ENCODE measurements at places on chromosomes 7 and 10.

GRCh38 chr7:104123786-104124185, 84.0 kb downstream of the ORC5 start:
- H3K27me3 ChIP-seq = no peaks in the 10 kb centered on the region
- H3K36me3 ChIP-seq = no peaks in the 10 kb centered on the region
- no peak for DNase-seq

DNA sequence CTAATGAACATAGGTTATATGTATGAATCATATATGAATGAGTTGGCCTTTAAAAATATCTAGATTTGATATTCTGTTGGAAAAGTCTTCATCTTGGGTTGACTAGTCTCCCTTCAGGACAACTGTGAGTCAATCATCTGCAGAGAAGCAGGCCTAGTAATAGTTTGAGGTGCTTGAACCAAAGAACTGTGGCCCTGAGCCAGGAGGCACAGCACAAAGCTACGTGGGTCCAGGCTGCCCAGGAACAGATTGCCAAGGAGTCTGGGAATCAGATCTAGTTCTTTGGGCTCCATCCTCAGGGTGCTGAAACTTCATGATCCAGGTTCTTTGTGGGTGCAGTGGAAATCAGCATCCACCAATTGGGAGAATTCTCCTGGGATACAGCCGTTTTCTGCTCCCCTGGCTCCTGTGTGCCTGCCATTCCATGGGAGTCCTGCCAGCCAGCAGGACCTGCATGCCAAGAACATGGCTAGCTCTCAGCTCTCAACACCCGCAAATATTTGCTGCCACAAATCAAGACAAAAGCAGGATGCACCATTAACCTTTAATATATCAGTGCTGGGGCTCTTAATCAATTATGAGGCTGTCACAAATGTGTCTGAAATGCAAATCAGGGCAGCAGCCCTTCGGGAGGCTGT, 709.0 kb downstream of the GRID1 start:
- H3K27ac ChIP-seq = no peak overlapping the region
- H3K4me1 ChIP-seq = peaks cover 4% of the 10 kb centered on the region
- DNase-seq = no peak
- H3K27me3 ChIP-seq = no peaks in the 10 kb centered on the region
- no peak overlapping the region for H3K4me3 ChIP-seq

- H3K4me3 ChIP-seq = no peak overlapping the region
- no peaks in the 10 kb centered on the region for H3K4me1 ChIP-seq
- DNase-seq = no peak
- no peaks in the 10 kb centered on the region for H3K27me3 ChIP-seq
Measured at GRCh38 chr10:99629625-99629978, 9.4 kb upstream of the SLC25A28 start.

- no peaks in the 10 kb centered on the region for H3K36me3 ChIP-seq
- no peak overlapping the region for H3K4me3 ChIP-seq
- no peak for DNase-seq
- peaks cover 4% of the 10 kb centered on the region for H3K4me1 ChIP-seq
Measured at GRCh38 chr10:122021379-122021778, 32.4 kb downstream of the TACC2 start.

GRCh38 chr10:73920089-73920488, 9.2 kb downstream of the PLAU start:
- H3K27me3 ChIP-seq = no peaks in the 10 kb centered on the region
- no peak for DNase-seq
- H3K27ac ChIP-seq = no peak overlapping the region
- H3K4me3 ChIP-seq = no peak overlapping the region

GRCh38 chr10:99562631-99563030, 29.9 kb downstream of the NKX2-3 start:
- no peak for DNase-seq
- no peaks in the 10 kb centered on the region for H3K36me3 ChIP-seq
- no peaks in the 10 kb centered on the region for H3K4me1 ChIP-seq
- H3K27ac ChIP-seq = no peak overlapping the region
- no peaks in the 10 kb centered on the region for H3K27me3 ChIP-seq

DNA sequence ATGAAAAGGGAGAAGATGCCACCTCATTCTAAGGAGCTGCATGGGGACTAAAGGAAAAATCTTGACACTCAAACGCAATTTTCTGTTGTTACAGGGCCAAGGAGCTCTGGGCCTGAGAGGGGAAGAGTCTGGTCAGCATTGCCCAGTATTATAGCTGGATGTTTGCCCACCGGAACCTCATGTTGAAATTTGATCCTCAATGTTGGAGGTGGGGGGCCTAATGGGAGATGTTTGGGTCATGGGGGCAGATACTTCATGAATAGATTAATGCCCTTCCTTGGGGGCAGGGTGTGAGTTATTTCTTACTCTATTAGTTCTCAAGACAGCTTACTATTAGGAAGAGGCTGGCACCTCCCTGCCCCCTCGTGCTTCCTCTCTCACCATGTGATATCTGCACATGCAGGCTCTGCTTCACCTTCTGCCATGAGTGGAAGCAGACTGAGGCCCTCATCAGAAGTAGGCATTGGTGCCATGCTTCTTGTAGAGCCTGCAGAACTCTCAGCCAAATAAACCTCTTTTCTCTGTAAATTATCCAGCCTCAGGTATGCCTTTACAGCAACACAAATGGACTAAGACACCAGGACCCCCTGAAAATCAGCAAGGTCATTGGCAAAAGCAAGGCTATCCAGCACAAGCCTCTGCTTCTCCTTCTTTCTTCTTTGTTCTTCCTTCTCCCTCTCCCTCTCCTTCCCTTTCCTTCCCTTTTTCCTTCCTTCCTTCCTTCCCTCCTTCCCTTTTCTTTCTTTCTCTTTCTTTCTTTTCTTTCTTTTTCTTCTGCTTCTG, 15.1 kb downstream of the GCK start:
- peaks cover 16% of the 10 kb centered on the region for H3K36me3 ChIP-seq
- no peak for DNase-seq
- H3K27me3 ChIP-seq = peaks cover 6% of the 10 kb centered on the region
- peaks cover 14% of the 10 kb centered on the region for H3K4me1 ChIP-seq
- peak overlapping the region; percentile 36 for H3K4me3 ChIP-seq
- no peak overlapping the region for H3K27ac ChIP-seq

- DNase-seq = no peak
- peaks cover 4% of the 10 kb centered on the region for H3K36me3 ChIP-seq
- H3K27ac ChIP-seq = no peak overlapping the region
- H3K27me3 ChIP-seq = no peaks in the 10 kb centered on the region
- no peaks in the 10 kb centered on the region for H3K4me1 ChIP-seq
- H3K4me3 ChIP-seq = no peak overlapping the region
Measured at GRCh38 chr10:117186832-117187615, 10.3 kb upstream of the KCNK18 start.

- H3K36me3 ChIP-seq = no peaks in the 10 kb centered on the region
- peak overlapping the region; percentile 10 for H3K27ac ChIP-seq
- DNase-seq = no peak
- H3K4me3 ChIP-seq = no peak overlapping the region
- H3K4me1 ChIP-seq = peaks cover 5% of the 10 kb centered on the region
- peaks cover 1% of the 10 kb centered on the region for H3K27me3 ChIP-seq
Measured at GRCh38 chr10:4303045-4303444, 518.0 kb upstream of the KLF6 start.

DNA sequence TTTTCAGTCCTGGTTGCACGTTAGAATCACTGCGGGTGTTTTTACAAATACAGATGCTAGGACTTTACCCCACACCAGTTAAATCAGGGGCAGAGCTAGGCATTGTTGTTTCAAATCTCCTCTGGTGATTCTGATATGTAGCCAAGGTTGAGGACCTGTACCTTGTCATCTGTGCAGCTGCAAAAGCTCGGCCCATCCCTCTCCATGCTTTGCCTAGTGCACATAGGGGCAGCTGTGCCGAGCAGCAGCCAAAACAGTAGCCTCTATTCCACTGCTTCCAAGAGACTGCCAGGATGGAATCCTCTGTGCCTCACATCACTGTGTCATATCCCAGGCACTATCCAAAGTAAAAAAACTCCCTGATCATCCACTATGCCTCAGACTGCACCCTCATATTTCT, 181.3 kb downstream of the CDK14 start:
- DNase-seq = no peak
- H3K4me3 ChIP-seq = no peak overlapping the region
- H3K36me3 ChIP-seq = no peaks in the 10 kb centered on the region
- H3K4me1 ChIP-seq = peaks cover 2% of the 10 kb centered on the region

- H3K4me3 ChIP-seq = no peak overlapping the region
- no peak for DNase-seq
- H3K4me1 ChIP-seq = peaks cover 2% of the 10 kb centered on the region
- no peak overlapping the region for H3K27ac ChIP-seq
Measured at GRCh38 chr10:53537508-53537907, 764.9 kb upstream of the MBL2 start.

DNA sequence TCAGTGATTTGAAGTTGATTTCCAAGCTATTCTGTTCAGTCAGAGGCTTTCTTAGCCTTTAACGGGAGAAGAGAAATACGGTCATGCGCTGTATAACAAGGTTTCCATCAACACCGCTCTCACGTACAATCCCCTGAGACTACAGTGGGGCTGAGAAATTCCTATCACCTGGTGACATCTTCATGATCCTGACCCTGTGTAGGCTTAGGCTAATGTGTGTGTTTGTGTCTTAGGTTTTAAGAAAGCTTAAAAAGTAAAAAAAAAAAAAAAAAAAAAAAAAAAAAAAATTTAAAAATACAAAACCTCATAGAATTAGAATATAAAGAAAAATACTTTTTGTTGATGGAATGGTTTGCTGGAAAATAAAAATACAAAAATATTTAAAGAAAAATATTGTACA, 1.8 kb downstream of the ZNF862 start:
- no peak overlapping the region for H3K4me3 ChIP-seq
- no peaks in the 10 kb centered on the region for H3K36me3 ChIP-seq
- no peak overlapping the region for H3K27ac ChIP-seq
- DNase-seq = no peak
- peaks cover 2% of the 10 kb centered on the region for H3K4me1 ChIP-seq

DNA sequence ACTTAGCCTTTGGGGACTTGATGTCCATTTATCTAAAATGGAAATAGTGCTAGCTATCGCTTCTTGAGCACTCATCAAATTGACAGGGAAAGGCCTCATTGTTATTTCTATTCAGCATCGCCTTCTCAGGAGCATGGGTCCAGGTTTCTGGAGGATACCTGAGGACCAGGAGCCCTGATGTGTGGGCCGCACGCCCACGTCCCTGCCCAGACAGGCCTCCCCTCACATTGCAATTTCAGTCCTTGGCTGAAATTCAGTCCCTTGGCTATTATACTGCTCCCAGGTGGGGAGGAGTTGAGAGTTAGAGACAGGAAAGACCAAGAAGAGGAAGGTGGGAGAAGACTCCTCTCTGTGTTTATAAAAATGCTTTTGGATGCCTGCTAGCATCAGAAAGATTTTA, 38.9 kb downstream of the GPRIN2 start:
- H3K4me3 ChIP-seq = no peak overlapping the region
- H3K4me1 ChIP-seq = peaks cover 3% of the 10 kb centered on the region
- no peaks in the 10 kb centered on the region for H3K36me3 ChIP-seq
- no peak for DNase-seq
- H3K27ac ChIP-seq = no peak overlapping the region

- H3K36me3 ChIP-seq = no peaks in the 10 kb centered on the region
- H3K4me1 ChIP-seq = peaks cover 61% of the 10 kb centered on the region
- no peak for DNase-seq
- peaks cover 10% of the 10 kb centered on the region for H3K27me3 ChIP-seq
- H3K27ac ChIP-seq = peak overlapping the region; percentile 98
Measured at GRCh38 chr10:104326991-104327610, 11.2 kb downstream of the ITPRIP start.

GRCh38 chr10:108544500-108545120, 1378.7 kb downstream of the XPNPEP1 start:
- H3K4me1 ChIP-seq = no peaks in the 10 kb centered on the region
- H3K36me3 ChIP-seq = no peaks in the 10 kb centered on the region
- peak; percentile 84 for DNase-seq
- no peak overlapping the region for H3K4me3 ChIP-seq

DNA sequence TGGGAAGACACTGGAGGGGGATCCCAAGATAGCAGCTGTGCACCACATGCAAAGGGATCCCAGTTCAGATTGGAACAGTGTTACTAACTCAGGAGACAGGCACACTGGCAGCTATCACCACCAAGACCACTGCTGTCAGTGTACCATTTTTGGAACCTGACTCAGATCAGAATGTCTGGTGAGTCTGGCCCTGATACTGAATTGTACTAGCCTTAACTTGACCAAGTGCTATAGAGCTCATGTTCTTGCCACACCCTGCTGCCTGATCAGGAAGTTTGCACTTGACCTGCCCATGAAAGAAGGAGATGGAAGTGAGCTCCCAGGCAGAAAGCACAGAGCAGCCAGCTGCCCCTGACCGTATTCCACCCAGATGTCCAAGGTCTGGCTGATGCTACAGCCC, 4.8 kb upstream of the PRRT4 start:
- no peak overlapping the region for H3K4me3 ChIP-seq
- no peak overlapping the region for H3K27ac ChIP-seq
- peaks cover 11% of the 10 kb centered on the region for H3K4me1 ChIP-seq
- DNase-seq = no peak
- H3K27me3 ChIP-seq = peaks cover 16% of the 10 kb centered on the region

DNA sequence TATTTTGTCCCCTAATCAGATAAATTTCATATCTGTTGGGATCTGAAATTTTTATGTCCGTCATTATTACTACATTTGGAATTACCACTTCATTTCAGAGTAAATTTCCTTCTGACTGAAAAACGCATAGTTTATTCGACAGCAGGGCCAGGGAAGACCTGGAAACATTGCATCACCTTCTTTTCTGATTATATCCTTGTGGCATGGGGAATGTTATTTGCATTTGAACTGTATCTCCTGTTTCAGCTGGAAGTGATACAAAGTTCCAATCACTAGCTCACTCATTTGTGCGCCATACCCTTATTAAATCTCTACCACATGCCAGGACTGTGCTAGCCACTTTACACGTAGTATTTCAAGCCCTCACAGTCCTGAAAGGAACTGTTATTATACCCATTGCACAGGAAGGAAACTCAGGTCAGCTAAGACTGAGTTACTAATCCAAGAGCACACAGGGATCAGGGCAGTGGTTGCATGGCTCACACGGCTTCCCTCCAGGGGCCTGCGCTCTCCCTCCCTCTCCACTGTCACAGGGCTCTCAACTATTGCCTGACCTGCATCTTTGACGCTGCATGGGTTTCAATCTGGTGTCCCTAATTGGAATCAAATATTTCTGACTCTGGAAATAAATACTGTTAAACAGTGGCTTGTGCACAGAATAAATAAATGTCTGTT, 84.4 kb upstream of the NANOS1 start:
- no peak overlapping the region for H3K27ac ChIP-seq
- no peak for DNase-seq
